Pulmonary artery endothelial cell (primary cell): ENCODE measurements at places on chromosomes 3 and 15. TPM values are rescaled to one million over a fixed set of nuclear protein-coding genes. Genes with fewer than 3 reads are reported as not detected.

The IL12A gene
- total RNA-seq, result 0.40 and 2.0 TPM in 2 replicates

The MAP1A gene
- total RNA-seq, result 1.4 and 1.6 TPM in 2 replicates

The FBXL22 gene
- 0.11 and 0.13 TPM in 2 replicates for total RNA-seq

The GOLGA6L10 gene
- total RNA-seq, result 0.20 and 0.92 TPM in 2 replicates

The SCAMP2 gene
- total RNA-seq, result 18.5 and 21.9 TPM in 2 replicates

The CLDN16 gene
- 0.04 TPM in 1 of 2 replicates, not detected in the other for total RNA-seq

The GP9 gene
- not detected in 2 replicates for total RNA-seq
